ENCODE measurements at places on chromosomes 7 and 10.

DNA sequence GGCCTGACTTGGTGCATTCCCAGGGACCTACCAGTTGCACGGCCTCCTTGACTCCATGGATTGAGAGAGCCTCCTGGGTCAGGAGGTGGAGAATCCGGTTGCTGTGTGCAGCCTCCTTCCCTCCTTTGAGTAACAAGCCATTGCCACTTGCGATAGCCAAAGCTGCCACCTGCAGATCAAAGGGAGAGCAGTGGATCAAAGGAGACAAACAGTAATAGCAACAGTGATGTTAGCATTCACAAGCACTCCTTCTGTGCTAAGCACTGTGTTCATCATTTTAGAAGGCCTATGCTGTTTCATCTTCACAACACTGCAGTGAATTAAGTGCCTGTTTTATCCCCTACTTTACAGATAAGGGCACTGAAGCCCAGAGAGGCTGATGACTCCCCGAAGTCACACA lies 40.1 kb downstream of the ALDH18A1 start:
- DNase-seq, result no peak

DNA sequence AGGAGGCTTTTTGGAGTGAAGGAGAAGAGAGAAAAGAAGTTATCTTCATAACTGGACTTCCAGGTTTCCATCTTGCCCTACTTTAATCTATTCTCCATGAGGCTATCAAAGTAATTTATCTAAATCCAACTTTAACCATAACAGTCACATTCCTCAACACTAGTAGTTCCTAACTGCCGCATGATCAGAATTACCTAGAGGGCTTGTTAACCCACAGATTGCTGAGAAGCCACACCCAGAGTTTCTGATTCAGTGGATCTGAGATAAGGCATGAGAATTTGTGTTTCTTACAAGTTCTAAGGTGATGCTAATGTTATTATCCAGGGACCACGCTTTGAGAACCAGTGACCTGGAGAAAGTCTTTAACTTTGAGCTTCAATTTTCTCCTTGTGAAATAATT lies 8.3 kb upstream of the COL1A2 start:
- no peak for DNase-seq

DNA sequence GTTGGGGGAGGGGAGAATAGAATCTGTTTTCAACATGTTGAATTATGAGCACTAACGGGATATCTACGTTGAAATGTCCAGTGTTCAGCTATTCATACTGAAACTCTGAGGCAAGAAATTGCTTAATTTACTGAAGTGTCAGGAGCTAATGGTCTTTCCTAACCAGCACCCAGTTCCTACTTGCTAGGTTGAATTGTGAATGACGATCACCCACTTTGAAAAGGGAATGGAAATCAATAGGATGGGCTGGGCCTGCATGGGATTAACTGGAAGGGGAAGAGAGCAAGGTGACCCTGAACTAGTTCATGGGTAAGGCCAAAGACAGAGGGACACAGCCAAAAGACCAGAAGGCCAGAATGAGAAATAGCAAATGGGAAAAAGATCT lies 51.3 kb downstream of the HIPK2 start:
- DNase-seq, result no peak

- no peak for DNase-seq
Observed at GRCh38 chr7:140060788-140061606, 1.8 kb downstream of the PARP12 start.
